ENCODE measurements at places on chromosomes 6 and 20.

GRCh38 chr20:59633656-59634251 lies 29.4 kb downstream of the PHACTR3 start:
- no peak for DNase-seq

DNA sequence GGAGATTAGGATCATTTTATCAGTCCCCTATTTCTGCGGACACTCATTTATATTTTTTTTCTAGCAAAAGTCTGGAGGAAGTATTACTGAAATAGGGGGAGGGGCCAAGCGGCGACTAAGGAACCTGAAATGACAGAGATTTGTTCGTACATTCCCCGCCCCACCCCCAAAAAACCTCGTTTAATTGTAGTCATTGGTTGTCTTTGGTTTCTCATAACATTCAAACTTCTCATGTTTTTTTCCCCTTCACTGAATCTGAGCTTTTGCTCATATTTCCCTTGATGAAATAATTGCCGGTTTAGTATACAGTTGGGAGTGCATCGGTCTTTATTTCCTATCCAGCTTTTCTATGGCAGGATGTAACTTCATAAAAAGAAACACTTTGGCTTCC lies 768 bp upstream of the FYN start:
- DNase-seq, result peak; percentile 34

GRCh38 chr6:95230071-95230740 lies 347.1 kb upstream of the MANEA start:
- DNase-seq, result peak; percentile 2

GRCh38 chr6:25177500-25178028 lies 101.6 kb upstream of the CARMIL1 start:
- peak; percentile 23 for DNase-seq

DNA sequence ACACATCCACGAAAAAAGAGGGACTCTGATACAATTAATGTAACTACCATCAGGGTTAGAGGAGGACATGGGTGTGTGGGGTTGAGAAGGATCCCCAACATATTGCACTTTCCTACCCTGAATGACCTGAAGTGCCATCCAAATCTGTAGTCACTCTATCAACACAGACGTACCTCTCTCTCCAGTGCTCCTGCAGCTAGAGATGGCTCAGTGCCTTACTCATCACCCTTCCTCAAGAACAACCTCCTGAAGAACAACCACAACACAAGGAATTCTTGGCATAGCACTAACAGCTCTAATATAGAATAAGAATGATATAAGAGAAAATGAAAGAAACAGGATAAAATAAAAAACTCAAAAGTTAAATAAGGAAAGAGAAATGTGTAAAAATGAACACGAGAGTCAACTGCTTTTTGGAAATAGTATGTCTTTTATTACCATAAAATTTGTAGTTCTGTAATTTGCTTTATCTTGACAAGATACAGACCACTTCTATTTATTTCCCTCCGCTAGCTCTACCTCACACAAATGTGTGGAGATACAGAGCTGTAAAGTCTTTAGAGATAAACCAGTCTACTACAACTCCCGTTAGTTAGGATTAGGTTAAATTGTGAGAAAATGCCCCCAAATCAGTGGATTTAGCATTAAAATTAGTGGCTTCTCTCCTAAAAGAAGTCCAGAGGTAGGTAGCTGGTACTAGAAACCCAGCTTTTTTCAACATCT lies 63.9 kb downstream of the REV3L start:
- DNase-seq, result peak; percentile 60

GRCh38 chr6:170038708-170039107 lies 252.2 kb downstream of the DLL1 start:
- no peak for DNase-seq

- DNase-seq, result no peak
Observed at GRCh38 chr20:57259121-57259937, 7.1 kb downstream of the BMP7 start.

DNA sequence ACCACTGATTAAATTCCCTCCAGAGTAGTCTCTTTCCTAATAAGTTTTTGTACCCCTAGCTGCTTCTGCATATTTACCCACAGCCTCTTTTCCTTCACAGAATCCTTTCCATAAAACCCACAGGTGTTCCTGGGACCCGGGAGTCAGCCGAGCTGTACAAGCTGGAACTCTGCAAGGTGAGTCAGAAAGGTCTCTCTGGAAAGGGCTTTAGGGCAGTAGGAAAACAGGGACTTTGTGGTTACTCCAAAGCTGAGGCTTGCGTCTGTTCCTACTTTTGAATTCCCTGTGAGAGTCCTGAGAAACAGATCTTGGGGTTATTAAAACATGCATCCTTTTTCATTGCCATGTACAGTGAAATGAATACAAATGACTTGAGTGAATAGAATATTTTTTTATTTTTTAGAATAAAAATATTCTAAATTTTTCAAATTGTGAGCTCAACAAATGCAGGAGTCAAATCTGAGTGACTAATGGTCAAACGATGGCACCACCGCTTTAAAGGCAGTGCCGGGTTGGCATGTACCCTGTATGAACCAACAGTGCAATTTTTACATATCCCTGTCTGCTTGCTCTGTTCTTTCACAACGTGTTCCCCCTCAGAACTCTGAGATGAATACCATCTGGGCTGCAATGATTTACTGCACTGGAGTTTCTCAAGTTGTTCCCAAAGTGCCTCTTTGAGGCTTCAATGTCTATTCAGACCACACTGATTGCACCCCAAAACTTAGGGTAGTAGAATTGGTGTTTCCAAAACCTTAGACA lies 78.4 kb downstream of the GFRAL start:
- DNase-seq, result no peak

DNA sequence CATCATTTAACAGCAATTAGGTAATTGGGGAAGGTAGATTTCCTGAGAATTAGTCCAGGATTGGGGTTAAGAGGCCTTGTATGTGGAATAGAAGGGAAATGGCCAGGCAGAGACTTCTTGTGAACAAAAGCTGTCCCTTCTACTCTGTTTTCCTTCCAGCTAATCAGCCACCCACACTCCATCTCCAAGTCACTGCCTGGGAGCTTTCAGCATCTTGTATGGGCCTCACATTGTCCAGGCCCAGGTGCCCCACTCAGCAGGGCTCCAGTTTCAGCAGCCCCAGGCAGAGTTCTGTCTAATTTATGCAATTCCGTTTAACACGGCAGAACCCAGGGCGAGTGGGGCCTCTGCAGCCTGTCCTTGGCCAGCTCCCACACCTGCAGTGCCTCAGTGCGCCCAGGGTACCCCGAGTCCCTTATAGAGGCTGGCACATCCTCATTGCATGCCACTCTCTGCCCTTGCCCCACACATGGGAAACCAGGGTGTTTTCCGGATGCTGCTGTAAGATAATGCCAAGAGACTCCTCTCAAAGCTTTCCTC lies 113.0 kb downstream of the EDN3 start:
- no peak for DNase-seq

GRCh38 chr6:40439026-40439800 lies 148.0 kb downstream of the LRFN2 start:
- no peak for DNase-seq

Data from PC-3 (cell line).